ENCODE measurements at places on chromosomes 5 and 9. TPM values are rescaled to one million over a fixed set of nuclear protein-coding genes. Genes with fewer than 3 reads are reported as not detected.

The ZNF618 gene
- total RNA-seq: 15.2 TPM

The BARHL1 gene
- total RNA-seq: not detected

The EQTN gene
- not detected for total RNA-seq

The GCNT1 gene
- total RNA-seq: 0.67 TPM

The RGS7BP gene
- 0.45 TPM for total RNA-seq

DNA sequence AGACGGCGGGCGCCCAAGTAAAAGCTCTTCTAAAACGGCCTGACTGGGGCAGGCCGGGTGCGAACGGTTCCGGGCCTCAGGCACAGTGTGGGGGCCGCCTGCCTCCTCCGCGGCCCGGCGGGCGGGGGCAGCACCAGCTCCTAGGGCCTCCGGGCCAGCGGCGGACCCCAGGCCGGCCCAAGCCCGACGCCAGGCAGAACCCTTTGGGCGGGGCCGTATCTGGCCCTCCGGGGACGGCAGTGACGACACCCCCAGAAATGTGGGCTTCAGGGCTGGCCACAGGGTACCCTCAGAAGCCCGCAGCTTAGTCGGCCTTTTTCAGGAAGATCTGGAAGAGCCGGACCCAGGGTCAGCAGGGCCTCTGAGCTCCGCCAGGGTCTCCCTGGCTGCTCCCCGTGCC is 4.0 kb downstream of the LTC4S start:
- no peak for DNase-seq

Data from cardiac muscle cell (in vitro differentiated cells and primary cell).